ENCODE measurements at places on chromosomes 2 and 18. TPM values are rescaled to one million over a fixed set of nuclear protein-coding genes. Genes with fewer than 3 reads are reported as not detected.

- no peaks in the 10 kb centered on the region for H3K36me3 ChIP-seq
- H3K27me3 ChIP-seq = no peaks in the 10 kb centered on the region
- no peaks in the 10 kb centered on the region for H3K4me1 ChIP-seq
- H3K4me3 ChIP-seq = no peak overlapping the region
Measured at GRCh38 chr2:236951830-236952475, 133.7 kb upstream of the COPS8 start.

GRCh38 chr2:77085561-77085960, 436.6 kb downstream of the LRRTM4 start:
- H3K4me3 ChIP-seq = no peak overlapping the region
- no peak overlapping the region for H3K27ac ChIP-seq
- H3K4me1 ChIP-seq = no peaks in the 10 kb centered on the region
- no peaks in the 10 kb centered on the region for H3K36me3 ChIP-seq
- no peak for DNase-seq

DNA sequence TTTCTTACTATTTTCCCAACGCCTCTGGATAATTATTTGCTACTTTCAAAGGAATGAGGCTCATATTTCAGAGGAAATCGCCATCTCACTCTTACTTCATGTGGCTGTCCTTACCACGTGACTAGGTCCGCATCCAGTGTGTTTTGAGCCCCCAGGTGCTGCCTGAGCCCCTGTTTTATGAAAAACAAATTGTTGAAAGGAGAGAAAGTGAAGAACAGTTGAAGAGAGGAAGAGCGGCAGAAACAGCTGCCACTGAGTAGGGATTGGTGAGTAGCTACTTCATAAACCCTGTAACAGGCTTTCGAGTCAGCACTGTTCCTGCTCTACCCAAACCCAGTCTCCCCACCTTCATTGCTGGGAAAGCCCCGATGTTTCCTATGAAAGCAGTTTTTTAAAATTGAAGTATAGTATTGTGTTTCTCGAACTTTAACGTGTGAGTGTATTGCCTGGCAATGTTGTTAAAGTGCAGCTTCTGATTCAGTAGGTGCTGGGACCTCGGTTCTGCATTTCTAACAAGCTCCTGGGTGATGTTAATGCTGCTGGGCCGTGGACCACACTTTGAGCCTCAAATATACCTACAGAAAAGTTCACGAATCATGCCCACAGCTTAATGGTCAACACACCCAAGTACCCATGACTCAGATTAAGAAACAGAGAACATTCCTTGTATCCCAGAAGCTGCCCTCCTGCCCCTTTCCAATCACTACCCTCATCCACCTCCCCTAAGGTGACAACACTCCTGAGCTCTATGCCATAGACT, 39.7 kb downstream of the TMEM177 start:
- no peak for DNase-seq
- no peaks in the 10 kb centered on the region for H3K36me3 ChIP-seq
- no peaks in the 10 kb centered on the region for H3K4me1 ChIP-seq
- no peaks in the 10 kb centered on the region for H3K27me3 ChIP-seq

DNA sequence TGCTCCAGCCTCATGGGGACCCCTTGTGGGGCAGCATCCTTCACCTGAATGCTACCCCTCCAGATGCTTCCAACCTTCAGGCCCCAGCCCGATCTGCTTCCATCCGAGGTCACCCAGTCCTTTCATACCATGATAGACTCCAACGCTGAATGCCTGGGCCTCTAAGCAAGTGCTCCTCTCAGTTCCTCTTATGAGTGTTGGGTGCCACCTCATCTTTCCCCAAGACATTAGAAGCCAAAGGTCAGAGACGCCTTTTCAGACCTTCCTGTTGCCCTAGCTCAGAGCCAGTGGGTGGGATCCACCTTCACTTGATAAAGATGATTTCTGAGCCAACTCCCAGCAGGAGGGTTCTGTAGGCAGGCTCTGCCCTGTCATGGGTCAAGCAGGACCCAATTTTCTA, 174.5 kb upstream of the MGAT5 start:
- H3K27ac ChIP-seq = peak overlapping the region; percentile 32
- no peak overlapping the region for H3K4me3 ChIP-seq
- peaks cover 23% of the 10 kb centered on the region for H3K4me1 ChIP-seq
- H3K36me3 ChIP-seq = no peaks in the 10 kb centered on the region
- H3K27me3 ChIP-seq = no peaks in the 10 kb centered on the region

XDH gene
- total RNA-seq = not detected

DNA sequence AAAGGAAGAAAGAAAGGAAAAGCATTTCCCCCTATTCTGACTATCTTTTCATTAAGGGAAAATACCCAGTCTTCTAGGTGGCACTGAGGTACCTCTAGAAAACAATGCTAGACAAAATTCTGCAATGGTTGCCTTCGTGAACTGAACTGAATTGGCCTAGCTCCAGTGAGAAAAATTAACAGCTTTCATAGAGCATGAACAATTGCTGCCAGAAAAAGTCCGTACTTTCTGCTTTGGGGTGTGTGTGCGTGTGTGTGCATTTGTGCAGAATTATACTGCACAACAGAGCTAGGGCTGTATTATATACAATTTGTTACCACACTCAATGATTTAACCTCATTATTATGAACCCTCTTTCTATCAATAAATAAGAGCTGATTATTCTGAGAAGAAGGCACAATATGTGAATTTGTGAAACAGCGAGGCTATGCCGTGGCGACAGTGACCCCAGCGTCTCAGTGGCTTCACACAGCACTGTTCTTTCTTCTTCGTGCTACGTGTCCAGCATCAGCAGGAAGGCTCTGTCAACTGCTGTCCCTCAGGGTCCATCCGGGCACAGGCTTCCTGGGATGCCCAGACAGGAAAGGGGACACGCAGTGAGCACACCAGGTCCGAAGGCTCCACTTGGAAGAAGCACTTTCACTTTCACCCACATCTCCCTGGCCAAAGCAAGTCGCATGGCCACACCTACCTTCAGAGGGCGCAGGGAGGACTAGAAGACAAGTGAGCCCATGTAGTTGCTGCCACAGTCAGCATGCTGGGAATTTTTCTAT, 47.5 kb downstream of the PTGR3 start:
- H3K27me3 ChIP-seq = no peaks in the 10 kb centered on the region
- peak overlapping the region; percentile 91 for H3K4me3 ChIP-seq
- H3K27ac ChIP-seq = no peak overlapping the region
- DNase-seq = no peak
- H3K4me1 ChIP-seq = peaks cover 8% of the 10 kb centered on the region

VWC2L gene
- total RNA-seq = not detected
